ENCODE measurements at places on chromosomes 3 and 15.

GRCh38 chr3:45272032-45272810, 46.1 kb upstream of the TMEM158 start:
- DNase-seq, result no peak

GRCh38 chr3:196666001-196666867, 26.7 kb downstream of the NRROS start:
- peak; percentile 51 for DNase-seq

- DNase-seq, result no peak
Measured at GRCh38 chr3:64360280-64360679, 135.0 kb upstream of the PRICKLE2 start.

- DNase-seq, result no peak
Measured at GRCh38 chr3:2978977-2979732, 131.0 kb downstream of the IL5RA start.

DNA sequence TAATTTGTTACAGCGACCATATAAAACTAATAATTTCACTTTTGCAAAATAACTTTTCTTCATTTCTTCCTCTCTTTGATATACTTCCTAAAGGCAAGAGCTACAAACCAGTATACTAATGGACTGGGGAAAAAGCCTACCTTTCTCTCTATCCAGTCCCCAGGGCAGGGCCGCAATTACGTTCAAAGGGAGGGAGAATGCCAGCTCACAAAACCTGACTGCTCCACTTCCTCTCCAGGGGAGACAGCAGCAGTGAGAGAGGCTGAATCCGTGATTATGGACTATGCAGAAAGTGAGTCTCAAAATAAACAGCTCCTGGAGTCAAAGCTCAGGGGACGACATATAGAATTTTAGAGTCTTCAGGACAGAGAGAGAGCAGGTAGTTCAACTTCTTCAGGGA, 126.9 kb upstream of the HES1 start:
- DNase-seq, result no peak

DNA sequence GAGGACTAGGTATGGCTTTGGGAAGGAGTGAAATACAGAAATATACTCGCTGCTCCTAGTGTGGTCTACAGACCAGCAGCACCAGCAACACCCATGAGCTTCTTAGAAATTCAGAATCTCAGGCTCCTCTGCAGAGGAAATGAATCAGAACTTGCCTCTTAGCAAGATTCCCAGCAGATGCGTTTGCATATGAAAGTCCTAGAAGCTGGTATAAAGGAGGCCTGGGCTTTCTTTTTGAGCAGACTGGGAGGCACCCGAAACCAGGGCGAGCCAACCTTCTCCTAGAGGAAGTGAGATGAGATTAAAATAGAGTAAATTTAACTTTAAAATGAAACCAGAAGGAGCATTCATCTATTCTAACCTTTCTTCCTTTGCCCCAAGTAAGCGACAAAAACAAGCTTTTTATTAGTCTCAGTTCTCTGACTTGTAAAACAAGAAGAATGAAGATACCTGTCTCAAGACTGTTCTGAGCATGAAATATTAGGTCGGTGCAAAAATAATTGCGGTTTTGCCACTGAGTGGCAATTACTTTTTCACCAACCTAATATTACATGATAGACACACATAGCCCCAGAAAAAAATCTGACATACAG, 140.0 kb downstream of the PDZRN3 start:
- peak; percentile 52 for DNase-seq

DNA sequence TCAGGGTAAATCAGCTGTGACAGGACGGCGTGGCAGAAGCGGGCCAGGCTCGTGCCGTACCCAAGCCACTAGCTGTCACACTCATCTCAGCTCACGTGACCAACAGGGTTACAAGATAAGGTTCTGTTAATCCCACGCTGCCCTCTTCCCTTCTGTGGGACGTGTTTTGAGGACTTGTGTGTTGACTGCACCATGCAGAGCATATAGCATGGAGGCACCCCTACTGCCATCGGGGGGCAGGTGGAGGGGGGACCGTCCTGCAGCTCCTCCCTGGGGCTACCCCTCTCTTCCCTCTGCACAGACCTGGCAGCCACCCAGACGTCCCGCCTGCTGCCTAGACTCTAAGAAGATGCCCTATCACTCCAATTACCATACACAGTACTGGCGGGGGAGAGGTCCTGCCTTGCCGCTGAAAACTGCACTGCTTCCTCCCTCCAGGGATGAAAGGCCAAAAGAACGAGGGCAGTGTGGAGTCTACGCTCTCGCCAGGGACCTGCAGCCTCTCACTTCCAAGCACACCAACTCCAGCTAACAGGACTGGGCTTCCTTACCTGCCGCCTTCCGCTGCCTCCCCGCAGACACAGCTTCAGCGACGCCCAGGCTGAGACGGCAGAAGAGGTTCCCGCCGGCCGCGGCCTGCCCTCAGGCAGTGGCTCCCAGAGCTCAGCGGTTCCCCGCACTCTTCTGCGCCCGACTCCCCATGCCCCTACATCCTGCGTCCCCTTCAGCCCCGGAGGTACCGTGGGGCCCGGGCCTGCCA, at the start of gene TNK2:
TSS of gene TNK2 (minus strand) at position 618 of the 760 bp plus-strand sequence. CDS start 19,963 bp downstream, outside the sequence.
- DNase-seq, result no peak

DNA sequence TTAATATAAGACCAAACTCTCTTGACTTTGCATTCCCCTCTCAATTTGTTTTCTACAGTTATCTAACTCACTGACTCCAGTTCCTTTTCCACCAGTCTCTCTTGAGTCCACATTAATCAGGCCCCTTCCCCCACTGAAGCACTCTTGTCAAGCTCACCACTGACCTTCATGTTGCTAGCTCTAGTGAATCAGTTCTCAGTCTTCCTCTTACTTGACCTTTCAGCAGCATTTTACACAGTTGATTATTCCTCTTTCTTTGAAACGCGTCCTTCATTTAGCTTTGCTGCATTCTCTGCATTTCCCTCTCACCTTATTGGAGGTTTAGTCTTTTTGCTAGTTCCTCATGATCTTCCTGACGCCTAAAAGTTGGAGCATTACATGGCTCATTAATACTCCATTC, 8.3 kb downstream of the PPP2R3A start:
- no peak for DNase-seq

DNA sequence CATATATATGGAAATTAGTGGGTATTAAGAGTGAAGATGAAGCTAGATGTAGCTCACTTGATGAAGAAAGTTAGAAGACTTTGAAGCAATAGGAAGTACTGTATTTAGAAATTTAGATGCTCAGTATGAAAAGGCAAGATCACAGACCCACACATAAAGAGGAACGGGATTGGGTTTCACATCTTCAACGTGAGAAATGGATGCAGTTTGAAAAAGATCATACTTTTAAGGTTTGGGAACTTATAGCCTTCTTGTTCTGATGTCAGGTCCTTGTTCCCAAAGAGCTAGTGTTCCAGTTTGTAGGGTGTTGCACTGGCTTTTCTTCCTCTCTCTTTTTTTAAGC, 16.7 kb downstream of the AP3S2 start:
- no peak for DNase-seq

DNA sequence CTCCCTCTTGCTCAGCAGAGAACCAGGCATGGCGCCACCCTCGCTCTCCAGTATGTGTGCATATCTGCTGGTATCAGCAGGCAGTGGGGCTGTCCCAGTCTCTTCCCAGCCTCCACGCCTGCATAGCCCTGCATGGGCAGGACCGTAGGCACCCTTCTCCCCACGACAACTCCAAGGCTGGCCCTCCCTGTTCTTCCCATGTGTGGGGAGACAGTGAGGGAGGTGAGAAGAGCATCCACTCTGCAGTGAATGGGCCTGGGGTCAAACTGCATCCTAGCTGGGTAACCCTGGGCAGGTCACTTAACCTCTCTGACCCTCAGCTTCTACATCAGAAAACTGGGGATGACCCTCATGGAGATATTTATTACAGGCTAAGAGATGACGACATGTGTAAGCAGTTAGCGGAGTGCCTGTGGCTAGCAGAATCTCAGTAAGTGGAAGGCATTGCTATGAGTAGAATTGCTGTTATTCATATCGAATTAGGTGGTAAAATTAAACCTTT, 13.3 kb upstream of the SSUH2 start:
- DNase-seq, result peak; percentile 30

DNA sequence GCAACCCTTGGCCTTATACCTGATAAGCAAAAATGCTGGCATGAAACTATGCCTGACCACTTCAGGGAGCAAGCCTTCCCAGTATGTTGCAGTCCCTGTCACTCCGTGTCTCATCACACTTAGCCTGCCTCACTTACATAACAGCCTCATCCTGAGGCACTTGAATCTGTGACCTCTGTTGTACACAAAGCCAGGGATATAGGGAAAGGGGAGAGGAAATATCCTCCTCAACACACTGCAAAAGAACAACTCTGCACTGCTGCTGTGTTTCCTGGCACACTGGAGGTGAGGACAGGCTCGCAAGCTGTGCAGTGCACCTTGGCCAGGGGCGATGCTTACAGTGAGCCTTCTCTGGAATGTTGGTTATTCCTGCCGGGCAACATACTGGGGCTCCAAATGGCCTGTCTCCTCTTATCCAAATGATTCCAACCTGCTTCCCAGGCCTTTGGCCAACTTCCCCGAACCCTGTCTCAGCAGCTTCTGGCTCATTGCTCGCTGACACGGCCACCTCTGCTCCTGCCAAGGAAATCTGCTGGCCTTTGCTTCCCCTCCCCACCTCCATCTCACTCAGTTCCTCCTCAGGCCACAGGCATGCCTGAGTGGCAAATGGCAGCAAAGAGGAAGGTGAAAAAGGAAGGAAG, 109.2 kb downstream of the CD47 start:
- no peak for DNase-seq

DNA sequence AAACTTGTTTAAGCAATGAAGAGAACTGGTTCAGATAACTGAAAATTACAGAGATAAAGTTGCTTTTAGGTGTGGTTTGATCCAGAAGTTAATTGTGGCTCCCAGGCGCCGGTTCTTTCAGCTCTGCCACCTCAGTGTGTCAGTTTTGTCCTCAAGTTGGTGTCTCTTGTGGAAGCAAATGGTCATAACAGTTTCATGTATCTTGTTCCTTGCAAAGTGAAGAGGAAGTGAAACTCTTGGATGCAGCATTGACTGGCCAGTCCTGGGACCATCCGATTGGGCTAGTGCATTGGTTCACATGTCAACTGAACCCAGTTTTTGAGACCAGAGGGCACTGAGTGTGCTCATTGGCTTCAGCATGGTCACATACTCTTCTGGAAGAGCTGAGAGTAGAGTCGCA, 181.4 kb upstream of the GRM7 start:
- DNase-seq, result no peak
